HCT116 (cell line): ENCODE measurements at places on chromosomes 13 and 19. TPM values are rescaled to one million over a fixed set of nuclear protein-coding genes. Genes with fewer than 3 reads are reported as not detected.

GRCh38 chr19:54317108-54317964, 4.4 kb upstream of the LILRA5 start:
- no peak for DNase-seq

- DNase-seq: no peak
Measured at GRCh38 chr13:24659239-24659638, 21.0 kb upstream of the ATP12A start.

DNA sequence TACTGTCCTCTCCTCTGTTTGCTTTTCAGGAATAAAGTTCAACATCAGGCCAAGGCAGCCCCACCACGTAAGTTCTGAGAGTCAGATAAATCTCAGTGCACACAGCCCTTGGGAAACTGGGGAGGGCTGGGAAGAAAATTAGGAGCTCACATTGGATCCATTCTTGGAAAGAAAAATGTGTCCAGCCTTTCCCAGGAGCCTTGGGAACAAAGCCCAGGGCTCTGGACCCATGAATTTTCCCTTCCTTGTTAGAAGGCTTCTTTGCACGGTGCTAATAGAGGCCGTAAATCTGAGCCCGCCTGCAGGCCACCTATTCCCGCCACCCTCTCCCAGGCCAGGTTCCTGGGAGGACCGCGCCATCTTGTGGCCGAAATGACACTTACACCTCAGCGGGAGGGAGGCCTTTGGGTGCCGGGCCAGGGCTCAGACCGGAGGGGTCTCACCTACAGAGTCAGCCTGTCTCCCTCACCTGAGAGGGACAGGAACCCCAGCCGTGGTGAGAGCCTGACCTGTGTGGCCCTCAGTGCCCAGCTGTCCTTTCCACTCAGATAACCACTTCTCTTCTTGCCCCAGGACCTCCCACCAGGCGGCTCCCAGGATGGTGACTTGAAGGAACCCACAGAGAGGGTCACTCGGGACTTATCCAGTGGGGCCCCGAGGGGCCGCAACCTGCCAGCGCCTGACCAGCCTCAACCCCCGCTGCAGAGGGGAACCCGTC, 25.1 kb upstream of the KCTD15 start:
- no peak for DNase-seq

DNA sequence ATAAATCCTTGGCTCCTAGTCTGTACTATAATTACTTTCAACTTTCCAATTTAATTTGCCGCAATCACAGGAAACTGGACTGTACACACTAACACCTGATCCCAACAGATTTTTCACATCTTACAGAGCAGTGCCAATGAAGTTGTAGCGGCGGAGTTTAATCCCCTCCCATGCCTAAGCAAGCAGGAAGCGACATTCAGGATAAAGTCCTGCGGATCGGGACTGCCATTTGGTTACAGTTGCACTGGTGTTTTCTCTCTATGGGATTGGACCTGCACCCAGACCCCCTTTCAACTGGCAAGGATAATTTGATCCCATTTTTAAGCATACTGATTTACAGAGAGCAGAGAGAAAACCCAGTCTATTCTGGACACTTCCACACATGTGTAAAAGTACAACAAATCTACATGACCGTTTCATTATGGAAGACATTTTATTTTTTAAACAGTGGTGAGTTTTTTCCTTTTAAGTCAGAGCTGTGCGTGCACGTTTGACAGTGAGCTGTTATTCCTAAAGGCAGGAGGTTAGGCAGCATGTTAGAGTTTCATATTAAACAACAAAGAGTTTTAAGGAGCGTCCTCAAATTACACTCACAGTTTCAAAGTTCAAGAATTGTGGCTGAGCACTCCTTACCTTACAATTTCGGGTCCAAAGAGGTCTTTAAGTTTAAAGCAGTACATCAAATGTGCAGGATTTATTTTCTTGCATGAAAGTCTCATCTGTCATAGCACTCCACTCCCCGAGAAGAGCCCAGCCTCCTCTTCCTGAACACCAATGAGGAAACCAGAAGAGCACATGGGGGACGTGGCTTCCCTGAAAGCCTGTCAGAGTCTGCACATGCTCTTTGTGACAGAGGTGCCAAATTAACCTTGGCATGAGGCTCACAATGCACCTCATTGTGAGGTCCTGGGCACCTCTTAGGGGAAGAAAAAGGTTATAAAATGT, 141.6 kb upstream of the RFC3 start:
- no peak for DNase-seq

DNA sequence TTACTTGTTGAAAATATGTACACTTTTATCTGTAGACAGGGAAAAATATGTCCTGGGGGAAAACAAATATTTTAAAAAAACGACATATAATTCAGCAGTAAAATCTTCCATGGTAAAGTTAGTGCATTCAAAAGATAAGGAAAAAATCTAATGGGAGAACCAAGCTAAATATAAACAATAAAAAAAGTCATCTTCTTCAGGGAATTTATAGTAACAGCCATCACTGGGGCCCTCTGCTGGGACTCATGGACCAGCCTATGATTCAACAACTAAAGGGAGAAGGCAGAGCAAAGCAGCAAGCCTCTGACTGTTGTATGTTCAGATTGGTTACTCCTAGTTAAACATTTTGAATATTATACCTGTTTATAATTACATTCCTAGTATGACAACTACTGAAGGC, 93.0 kb downstream of the ITGBL1 start:
- no peak for DNase-seq

GRCh38 chr13:50932091-50932490, 22.5 kb downstream of the RNASEH2B start:
- no peak for DNase-seq

DNA sequence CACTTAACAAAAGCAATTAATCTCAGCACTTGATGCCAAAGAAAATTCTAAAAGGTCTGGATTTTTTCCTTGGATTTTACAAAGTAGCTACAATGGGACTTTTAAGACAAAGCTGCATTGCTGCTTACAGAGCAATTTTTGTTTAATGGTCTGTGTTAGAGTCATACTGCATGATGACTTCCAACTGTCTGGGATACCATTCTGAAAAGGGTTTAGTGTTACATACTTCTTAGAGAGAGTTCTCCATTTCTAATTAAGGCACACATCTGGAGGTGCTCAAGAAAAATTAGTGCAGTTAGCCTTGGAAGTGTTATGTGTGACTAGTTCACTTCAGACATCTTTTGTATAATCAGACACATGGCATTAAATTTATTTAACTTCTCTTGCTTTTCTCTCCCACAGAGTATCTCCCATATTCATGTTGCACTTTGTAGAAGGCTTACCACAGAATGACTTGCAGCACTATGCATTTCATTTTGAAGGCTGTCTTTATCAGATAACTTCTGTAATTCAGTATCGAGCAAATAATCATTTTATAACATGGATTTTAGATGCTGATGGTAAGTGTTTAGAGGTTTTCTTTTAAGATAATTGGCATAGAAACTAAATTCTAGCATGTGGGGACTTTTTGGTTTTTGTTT, 35.1 kb downstream of the USPL1 start:
- no peak for DNase-seq

The FSD1 gene
- 20.1 TPM for total RNA-seq

- DNase-seq: no peak
Measured at GRCh38 chr13:84237143-84237542, 354.9 kb upstream of the SLITRK1 start.

GRCh38 chr19:7018828-7019227, 2.4 kb downstream of the MBD3L2B start:
- no peak for DNase-seq

DNA sequence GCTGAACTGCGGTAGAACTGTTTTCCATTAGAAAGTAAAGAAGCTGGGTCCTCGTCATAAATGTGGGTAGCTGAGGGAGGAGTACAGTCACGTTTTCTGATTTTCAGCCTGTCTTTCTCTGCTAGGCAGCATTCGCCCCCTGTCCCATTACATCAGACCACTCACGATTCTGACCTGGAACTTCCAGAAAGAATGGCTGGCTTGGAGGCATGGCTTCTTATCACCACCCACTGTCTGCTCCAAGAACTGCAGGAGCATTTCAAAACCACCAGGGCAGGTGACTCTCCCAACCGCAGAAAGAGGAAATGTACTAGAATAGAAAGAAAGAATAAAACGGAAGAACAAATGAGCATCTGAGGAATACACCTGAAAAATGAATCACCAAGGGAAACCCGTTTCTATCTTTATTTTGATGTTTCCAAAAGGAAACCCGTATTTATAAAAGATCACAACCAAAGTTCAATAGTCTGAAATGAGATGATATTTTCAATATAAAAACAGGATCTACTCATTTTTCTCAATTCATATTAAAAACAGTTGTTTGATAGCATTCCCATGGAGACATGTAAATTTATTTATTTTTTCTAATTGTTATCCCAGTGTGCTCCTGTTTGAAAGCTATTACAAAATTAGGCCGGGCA, 22.1 kb upstream of the POMP start:
- DNase-seq: peak; percentile 52

DNA sequence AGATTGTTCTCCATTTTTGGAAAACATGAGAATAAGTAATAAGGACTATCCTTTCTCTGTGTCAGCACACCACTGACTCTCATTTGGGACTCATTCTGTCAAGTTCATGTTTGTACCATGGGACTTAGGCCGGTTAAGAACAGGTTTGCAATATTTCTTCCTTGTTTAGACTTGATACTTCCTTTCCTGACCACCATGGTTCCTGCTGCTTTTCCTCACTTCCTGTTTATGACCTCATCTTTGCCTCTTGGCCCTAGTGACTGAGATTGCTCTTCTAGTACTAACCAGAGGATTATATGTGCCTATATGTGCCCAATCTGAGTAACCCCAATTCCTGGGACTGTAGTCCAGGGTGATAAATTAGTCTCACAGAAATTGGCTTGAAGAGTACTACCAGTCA, 32.5 kb upstream of the NDFIP2 start:
- no peak for DNase-seq

The ODAD3 gene
- total RNA-seq: 0.52 TPM

The IRS2 gene
- 9.2 TPM for total RNA-seq

DNA sequence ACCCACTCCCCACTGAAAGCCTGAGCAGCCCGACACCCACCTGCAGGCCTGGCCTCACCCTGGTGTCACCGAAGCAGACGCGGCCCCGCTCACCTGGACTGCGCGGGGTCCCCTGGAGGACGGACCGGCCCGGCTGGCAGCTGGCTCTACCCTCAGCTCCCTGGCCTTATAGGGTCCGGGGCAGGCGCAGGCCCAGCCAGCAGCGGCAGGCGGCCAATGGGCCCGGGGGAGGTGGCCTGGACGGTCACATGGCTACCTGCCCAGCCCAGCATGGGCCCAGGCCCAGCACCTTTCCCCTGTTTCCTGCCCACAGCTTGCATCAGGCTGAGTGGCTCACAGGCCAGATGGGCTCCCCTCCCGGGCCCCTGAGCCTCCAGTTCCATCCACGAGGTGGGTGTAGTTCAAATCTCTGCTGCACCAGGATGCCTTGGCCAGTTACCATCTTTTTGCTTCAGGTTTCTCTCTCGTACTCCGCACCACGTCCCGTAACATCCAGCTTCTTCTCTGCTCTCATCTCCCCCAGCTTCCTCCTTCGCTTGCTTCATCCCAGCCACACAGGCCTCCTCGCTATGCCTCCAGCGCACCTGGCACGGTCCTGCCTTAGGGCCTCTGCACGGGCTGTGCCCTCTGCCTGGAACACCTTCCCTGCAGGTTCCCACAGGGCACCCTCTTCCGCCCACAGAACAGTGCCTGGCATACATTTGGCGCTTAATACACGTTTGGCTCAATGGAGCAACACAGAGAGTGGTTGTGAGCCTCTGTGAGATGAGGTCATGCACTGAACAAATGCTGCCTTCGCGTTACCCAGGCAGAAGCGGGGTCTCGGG, at the start of gene PLIN4:
Gene PLIN4 (minus strand): TSS at position 142 of the 827 bp plus-strand sequence. CDS start 214 bp downstream, outside the sequence.
- DNase-seq: no peak

The IZUMO2 gene
- total RNA-seq: not detected

GRCh38 chr13:30696278-30697176, 38.8 kb upstream of the ALOX5AP start:
- DNase-seq: no peak

GRCh38 chr19:24078680-24079079, 8.3 kb upstream of the ZNF254 start:
- DNase-seq: no peak

- DNase-seq: no peak
Measured at GRCh38 chr13:51326777-51327176, 12.7 kb upstream of the SERPINE3 start.

DNA sequence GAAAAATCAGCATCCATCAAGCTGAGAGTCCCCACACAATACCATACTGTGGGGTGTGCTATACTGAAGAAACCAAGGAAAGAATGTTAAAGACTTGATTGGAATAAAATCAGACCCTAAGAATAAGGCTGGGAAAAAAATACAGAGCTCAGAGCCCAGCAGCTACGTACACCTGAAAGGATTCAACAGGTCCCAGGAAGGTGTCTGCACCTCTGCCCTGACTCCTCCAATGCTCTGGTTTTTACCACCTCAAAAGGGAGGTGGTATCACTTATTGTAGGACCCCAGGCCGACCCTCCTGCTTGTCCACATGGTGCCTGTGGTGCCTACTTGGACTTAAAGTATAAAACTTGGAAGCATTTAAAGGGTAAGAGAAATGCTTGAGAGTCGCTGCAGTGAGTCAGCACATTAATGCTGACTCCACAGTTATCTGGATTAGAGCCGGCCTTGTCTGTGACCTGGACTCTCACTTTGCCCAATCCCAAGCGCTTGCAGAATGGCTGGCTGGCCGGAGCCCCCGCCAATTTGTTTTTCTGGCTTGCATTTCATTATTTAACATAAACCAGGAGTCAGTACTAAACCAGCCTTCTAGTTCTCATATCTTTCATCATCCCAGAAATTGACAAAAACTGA, 110.1 kb downstream of the FGF14 start:
- DNase-seq: no peak

The FPR1 gene
- total RNA-seq: not detected

DNA sequence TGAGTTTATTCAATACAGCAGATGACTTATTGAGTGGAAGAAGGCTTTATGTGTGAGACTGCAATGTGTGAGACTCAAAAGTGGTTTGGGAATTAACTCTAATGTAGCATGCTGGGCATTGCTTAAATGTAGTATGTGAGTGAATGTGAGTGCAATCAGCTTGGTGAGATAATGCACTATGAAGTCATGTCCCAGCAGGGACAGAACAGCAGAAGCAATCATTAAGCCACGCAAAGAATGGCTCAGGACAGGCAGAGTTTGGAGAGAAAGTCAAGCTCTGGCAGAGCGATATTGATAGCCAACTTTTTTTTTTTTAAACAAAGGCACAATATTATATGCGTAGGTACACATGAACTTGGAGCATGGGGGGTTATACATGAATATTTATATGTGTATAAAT, 597.7 kb downstream of the GPC6 start:
- no peak for DNase-seq

The ZNF432 gene
- 0.64 TPM for total RNA-seq

DNA sequence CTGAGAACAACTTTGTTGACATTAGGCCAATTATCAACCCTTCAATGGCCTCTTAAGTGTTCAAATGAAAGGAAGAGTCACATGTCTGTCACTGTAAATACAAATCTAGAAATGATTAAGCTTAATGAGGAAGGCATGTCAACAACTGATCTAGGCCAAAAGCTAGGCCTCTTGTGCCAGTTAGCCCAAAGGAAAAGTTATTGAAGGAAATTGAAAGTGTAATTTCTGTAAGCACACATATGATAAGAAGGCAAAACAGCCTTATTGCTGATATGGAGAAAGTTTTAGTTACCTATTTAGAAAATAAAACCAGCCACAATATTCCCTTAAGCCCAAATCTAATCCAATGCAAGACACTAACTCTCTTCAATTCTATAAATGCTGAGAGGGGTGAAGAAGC, 604.7 kb downstream of the SLITRK6 start:
- no peak for DNase-seq
